Stimulated activated naive B cell treated with anti-CD40 and anti-IgM and Interleukin-4, amounts not matched to agents 10 μg/mL and 1 μg/mL and 100 μg/mL, for 72 hours (primary cell): ENCODE measurements at places on chromosomes 3 and 15.

DNA sequence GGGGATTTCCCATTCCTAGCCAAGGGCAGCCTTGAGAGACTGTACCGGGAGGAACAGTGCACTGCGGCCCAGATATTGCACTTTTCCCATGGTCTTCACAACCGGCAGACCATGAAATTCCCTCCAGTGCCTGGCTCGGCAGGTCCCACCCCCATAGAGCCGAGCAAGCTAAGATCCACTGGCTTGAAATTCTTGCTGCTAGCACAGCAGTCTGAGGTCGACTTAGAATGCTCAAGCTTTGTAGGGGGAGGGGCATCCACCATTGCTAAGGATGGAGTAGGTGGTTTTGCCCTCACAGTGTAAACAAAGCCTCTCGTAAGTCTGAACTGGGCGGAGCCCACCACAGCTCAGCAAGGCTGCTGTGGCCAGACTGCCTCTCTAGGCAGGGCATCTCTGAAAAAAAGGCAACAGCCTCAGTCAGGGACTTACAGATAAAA is 156.3 kb downstream of the FRMD5 start:
- no peak for DNase-seq

DNA sequence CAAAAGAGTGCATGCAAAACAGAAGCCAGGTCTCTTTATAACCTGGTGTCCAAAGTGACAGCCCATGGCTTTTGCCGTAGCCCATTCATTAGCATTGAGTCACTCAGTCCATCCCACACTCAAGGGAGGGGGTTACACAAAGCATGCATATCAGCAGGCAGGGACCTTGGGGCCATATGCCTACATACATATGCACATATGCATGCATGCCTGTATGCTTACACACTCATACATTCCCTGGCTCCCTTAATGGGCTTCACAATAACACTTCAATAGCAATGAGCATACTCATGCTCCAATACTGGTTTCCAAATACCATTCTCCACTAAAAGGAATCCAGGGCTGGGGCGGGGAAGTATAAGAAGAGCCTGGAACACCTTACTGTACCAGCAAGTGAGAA is 22.0 kb downstream of the TRPM1 start:
- no peak for DNase-seq

- no peak for DNase-seq
Observed at GRCh38 chr3:142735462-142735861, 11.6 kb downstream of the TRPC1 start.

DNA sequence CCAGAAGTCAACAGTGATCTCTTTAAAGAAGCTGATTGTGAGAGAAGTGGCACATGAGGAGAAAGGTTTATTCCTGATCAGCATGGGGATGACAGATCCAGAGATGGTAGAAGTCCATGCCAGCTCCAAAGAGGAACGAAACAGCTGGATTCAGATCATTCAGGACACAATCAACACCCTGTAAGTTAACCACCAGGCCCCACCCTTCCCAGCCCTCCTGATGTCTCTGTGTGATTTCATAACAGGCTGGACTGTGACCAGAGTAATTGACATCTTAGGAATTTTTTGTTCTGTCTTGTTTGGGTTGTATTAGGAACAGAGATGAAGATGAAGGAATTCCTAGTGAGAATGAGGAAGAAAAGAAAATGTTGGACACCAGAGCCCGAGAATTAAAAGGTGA is 67.7 kb downstream of the KLHL25 start:
- no peak for DNase-seq

DNA sequence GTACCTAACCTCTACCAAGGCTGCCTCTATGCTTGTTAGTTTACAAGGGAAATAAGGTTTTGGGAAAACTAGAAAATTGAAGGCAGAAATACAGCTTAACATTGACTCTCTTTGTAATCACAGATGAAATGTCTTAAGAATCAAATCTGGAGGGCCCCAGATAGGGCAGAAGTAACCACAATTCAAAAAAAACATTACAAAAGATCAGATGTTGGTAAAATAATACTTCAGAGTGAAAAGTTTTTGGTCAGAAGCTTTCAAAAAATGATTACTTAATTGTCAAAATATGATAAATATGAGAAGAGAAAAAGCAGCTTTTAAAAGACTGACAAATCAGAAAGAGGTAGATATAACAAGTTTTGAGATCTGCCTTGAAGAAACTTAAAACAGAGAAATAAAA is 425.1 kb upstream of the NECTIN3 start:
- no peak for DNase-seq

DNA sequence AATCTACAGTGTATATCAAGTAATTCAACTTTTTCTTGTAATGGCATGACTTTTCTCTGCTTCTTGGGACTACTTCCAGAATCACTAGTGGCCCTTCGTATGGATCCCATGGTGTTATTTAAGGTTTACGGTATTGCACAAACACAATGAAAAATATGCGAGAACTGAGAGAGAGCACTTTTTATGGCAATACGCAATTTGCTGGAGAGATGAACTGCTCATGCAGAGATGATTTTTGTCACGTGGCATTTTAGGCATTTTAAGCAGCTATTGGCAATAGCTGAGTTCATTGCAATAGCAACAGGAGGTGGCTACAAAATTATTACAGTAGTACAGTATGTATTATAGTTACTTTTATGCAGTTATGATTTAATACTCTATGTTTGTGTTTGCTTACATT is 294.0 kb downstream of the UBE2E2 start:
- DNase-seq = no peak

DNA sequence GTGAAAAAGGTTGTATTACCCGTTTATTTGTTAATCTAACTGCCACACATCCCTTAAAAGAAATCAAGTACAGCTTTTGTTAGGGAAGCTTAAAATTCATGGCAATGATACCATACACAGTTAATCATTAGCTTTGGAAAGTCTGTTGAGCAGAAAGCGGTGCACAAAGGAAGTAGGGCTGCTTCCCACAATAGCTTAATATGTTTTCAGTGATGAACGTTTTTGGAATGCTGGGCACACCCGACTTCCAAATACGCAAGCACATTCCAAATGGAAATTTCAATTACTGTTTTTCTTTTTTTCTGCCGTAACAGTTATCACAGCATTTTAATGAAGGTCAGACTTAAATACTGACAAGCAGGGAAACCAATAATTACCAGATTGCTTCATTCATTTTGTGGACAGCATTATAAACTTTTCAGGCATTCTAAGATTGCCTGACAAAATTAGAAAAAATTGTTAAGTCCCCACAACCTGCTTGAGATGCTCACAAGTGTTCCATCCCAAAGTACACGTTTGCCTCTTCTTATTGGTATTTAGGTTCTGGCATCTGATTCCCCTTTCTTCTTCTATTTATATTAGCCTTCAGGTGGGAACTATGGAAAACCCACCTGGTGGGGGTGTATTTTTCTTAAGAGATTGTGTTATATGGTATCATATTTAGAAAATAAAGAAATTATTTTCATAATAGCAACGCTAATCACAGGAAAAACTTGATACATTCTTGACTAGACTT is 1.1 kb upstream of the ECT2 start:
- DNase-seq = no peak

DNA sequence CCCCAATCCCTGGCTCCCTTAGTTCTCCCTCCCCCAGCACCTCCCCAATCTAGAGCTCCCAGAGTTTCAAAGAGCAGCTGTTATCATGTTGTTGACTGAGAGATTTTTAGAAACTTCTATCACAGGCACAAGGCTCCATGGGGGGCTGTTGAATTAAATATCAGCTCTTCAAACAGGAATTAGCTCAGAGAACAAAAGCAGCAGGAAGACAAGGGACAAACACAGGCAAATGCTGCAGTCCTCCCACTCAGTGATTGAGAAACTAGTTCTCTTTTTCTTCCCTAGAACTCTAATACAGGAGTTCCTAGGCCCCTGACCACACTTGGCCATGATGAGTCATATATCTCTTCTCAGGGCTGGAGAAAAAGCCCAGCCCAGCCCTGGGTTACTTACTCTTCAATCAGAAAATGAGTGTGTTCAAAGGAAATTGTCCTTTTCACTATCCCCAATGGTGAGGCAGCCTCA is 262.1 kb downstream of the IGSF11 start:
- DNase-seq = no peak

- no peak for DNase-seq
Observed at GRCh38 chr15:32222716-32223115, 180.4 kb downstream of the GOLGA8K start.

DNA sequence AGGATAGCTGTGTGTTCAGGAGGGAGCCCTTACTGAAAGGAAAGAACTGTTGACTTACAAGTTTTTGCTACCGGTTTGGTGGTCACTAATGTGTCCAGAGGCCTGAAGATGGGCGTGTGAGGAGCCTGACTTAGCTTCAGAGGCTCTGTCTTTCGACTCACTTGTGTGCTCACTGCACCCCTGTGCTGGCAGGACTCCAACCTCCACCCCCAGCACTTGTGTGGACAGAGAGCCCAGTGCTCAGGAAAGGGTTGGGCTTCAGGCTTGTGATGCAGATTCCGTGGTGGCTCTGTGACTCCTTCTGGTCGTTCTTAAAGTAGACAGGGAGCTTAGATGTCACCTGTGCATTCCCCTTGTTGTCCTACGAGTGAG is 100.9 kb downstream of the PGPEP1L start:
- DNase-seq = no peak

- DNase-seq = no peak
Observed at GRCh38 chr15:69067296-69067695, 52.8 kb downstream of the NOX5 start.

DNA sequence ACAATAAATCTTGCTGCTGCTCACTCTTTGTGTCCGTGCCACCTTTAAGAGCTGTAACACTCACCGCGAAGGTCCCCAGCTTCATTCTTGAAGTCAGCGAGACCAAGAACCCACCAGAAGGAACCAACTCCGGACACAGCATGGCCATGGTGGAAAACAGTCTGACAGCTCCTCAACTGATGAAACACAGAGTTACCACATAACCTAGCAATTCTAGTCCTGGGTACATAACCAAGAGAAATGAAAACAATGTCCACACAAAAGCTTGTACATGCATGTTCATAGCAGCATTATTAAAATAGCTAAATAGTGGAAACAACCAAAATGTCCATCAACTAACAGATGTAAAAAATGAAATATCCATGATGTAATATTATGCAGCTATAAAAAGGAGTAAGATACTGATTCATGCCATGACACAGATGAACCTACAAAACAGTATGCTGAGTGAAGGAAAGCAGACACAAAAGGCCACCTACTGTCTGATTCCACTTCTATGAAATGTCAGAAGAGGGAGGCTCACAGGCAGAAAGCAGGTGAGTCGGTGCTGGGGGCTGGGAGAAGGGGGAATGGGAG is 36.8 kb downstream of the VGLL4 start:
- no peak for DNase-seq

GRCh38 chr3:102125197-102125993 is 276.1 kb downstream of the NFKBIZ start:
- no peak for DNase-seq

GRCh38 chr3:72259755-72260587 is 475.0 kb upstream of the PROK2 start:
- DNase-seq = no peak

DNA sequence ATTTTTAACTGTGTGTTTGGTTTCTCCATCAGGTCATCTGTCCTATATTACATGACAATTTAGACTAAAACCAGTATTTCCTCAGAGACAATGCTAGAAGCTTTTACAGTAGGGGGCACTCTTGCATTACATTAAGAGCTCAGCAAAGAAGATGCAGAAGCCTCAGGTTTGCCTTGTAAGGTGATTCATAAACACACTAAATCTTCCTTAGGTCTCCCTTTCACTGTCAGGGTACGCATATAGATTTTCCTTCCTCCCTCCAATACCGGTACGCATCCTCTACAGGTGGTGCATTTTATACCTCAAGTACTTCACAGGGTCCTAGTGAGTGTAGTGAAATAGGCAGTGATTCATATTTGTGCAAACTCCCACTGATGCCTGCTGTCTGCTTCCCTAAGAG is 46.5 kb downstream of the CD86 start:
- no peak for DNase-seq

DNA sequence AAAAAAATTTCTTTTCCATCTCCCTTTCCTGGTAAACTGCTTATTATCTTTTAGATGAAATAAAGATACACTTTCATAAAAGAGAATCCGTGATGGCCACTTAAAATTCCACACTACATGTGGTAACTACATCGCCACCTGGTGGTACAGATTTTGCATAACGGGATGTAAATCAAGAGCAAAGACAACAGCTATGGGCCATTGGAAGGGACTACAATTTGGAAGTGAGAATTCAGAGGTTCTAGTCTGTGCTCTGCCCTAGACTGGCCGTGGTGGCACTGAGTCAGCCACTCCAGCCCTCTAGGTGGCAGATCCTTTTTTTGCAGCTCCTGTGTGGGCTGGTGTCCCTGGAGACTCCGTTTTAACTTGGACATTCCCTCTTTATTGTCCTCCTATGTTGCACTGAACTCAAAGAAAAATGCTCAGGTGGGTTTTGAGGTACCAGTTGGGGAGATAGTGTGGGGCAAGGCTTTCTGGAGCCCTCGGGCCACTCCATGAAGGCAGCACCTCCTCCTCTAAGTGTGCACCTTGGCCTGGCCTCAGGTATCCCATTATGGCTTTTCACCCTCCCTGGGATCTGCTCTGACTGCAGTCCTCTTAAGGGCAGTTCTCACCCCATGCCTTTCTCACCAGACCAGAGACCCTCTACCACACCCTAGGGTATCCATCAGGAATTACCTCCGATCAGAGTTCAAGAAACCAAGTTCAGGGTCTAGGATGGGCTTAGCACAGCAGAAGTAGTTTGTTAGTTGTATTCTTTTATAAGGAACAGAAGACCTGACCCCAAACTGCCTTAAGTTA is 54.9 kb downstream of the SPSB4 start:
- DNase-seq = peak; percentile 39

GRCh38 chr15:81176291-81176893 is 20.3 kb upstream of the IL16 start:
- DNase-seq = no peak

GRCh38 chr3:4571690-4572334 is 78.7 kb downstream of the ITPR1 start:
- DNase-seq = no peak

- peak; percentile 14 for DNase-seq
Observed at GRCh38 chr3:128077202-128077624, 25.0 kb downstream of the SEC61A1 start.

DNA sequence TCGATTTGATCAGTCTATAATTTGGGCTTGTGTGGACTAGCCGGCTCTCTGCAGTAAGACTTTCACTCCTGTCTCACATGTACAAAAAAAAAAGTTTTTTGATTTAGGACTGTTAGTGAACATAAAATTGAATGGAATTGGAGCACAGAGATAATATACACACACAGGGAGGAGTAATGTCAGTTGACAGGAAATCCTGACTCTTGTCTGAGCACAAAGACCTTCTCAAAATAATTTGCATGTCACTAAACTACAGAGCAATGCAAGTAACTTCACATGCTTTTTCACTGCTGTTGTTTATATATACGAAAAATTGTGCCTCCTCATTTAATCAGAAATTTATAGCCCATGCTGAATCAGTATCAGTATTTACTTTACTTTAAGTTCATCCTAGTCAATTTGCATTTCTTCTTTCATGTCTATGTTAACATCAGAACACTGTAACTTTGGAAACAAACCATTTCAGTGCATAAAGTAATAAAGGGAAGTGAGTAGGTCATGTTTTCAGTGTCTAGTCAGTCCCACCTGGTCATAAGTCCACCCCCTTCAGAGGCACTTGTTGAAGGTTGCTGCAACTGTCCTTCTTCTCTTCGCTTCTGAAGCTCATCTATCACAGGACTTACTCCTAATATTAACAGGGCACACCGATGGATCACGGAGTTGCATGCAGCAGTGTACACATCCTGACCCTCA is 115.8 kb downstream of the FBXL22 start:
- DNase-seq = no peak

- peak; percentile 47 for DNase-seq
Observed at GRCh38 chr3:149142682-149143081, 13.2 kb downstream of the HPS3 start.
